ENCODE measurements at places on chromosomes 6 and 20.

- peak; percentile 82 for DNase-seq
Measured at GRCh38 chr6:134630508-134631121, 312.7 kb upstream of the SGK1 start.

DNA sequence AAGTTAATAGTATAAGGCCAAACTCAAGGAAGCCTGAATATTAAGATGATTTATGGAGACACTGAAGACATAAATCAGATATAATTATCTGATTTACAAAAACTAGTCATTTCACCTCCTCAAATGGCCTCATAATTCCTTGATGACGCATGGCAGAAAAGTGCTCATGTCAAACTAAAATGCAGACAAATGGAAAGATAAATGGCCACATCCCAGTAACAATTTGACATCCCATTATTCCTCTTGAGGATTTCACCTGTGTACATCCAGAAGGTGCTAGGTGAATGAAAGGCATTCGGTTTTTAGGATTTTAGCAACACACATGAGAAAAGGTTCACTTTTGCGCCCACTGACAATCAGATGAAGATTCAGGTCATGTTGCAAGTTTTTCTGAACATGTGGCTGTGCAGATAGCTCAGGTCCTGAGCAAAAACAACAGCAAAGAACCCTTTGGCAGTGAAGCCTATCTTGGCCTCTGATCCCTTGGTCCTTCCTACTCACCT, 24.2 kb downstream of the SGK1 start:
- DNase-seq, result no peak

- no peak for DNase-seq
Measured at GRCh38 chr6:154937306-154938220, 57.6 kb upstream of the TIAM2 start.

- no peak for DNase-seq
Measured at GRCh38 chr6:85865420-85866369, 223.0 kb upstream of the SYNCRIP start.

- DNase-seq, result peak; percentile 47
Measured at GRCh38 chr6:27836783-27837624, 75.2 kb downstream of the OR2B2 start.

DNA sequence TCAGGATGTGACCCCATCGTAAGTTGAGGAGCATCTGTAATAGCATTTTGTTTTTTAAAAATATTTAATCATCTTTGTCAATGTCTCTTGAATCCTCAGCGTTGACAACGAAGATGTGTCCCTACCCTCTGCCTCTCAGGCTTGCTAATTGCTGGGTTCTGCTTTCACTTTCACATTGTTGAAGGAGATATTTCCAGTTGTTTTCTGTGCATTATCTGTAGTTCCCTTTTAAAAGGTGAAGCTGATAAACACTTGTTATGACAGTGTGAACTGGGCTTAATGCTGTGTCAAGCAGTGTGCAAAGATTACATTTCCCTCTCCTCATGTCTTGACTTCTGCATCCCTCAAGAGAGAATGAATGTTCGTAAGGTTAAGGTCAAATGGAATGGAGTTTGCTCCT, 54.9 kb downstream of the CSE1L start:
- DNase-seq, result peak; percentile 20

GRCh38 chr20:9999645-10000044, 35.1 kb upstream of the ANKEF1 start:
- DNase-seq, result peak; percentile 53

DNA sequence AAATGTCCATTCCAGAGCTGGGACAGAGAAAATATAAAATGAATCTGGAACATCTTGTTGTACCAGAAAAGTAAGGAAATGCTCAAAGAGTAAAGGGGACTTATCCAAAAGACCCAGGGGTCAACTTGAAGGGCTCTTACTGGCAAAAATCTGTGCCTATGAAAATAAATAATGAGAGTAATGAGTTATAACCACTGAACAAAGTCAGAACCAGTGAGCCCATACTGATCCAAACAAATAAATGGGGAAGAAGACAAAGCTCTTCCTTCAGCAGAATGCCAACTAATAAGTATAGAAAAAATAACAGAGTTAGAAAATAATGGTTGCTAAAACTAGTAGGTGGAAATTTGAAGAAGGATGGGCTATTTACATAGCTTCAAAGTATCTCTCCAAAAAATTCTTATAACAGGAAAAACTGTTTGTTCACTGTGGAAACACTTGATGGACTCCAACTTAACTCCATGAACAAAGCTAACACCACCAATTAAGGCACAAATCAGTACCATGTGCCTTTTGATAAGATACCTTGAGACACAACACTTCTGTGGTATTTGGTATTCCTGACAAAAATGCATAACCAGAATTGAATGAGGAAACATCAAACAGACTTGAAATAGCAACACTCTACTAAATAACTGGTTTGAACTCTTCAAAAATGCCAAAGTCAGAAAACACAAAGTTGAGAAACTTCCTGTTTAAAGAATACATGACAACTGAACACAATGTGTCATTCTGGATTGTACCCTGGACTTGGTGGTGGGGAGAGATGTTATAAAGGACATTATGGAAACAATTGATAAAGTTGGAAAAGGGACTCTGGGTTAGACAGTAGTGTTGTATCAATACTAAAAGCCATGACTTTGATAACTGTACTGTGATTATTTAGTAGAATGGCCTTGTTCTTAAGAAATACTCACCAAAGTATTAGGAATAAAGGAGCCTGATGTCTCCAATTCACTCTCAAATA, 197.5 kb downstream of the ISM1 start:
- DNase-seq, result peak; percentile 73

DNA sequence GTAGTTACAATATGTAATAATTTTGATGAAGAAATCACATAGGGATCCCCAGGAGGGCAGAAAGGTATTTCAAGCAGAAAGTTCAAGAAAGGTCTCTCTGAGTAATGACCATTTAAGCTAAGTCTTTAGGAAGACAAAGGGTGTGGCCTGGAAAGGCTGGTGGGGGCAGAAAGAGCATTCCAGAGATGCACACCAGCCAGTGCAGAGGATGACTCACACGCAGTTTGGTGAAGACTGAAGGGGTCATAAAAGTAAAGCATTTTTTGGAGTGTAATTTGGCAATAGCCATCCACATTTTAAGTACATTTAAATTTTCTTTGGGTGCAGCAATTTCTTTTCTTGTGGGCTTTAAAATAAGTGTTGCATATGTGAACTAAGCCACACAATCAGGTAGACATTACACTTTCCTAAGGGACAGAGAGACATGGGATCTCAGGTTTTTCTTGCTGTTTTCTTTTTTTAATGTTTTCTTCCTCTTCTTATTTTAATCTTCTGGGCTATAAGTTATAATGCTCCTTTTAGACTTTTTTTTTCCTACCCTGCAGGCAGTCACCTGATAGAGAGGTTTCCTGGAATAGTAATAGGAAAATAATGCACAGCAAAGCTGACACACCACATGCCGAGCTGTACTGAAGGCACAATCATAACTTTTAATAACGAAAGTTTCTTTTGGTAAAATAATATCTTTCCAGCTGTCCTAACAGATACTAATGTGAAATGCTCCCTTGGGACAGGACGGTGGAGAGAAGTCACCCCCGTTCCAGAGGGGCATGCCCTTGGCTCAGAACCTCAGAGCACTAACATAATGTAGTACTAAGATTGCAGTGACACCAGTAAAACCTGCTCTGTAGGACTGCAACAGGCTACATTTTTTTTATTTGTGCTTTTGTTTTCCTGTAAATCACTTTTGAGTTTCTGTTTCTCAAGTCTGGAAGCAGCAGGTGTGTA, 49.6 kb upstream of the PTPRK start:
- DNase-seq, result no peak

GRCh38 chr6:111173341-111173740, 86.0 kb downstream of the SLC16A10 start:
- no peak for DNase-seq

DNA sequence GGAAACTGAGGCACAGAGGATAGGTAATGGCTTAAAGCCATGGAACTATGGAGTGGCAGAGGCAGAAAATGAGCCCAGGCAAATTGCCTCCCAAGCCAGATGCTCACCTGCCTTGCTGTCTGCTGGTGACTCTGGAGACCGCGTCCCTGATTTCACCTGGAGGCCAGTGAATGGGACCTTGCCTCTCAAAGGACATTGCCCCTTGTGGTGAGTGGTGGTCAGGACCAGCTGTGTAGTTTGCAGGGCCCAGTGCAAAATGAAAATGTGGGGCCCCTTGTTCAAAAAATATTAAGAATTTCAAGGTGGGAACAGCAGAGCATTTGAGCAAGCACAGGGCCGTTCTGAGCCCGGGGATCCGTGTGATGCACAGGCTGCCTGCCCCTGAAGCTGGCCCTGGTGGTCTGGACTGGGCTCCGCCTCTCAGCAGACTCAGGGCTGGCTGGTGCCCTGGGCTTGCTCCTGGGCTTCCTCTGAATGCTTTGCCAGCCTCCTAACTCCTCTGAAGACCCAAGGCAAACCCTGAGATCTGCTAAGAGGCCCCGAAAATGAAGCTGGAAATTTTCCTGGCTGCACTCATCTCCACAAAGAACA, 19.8 kb upstream of the KCNG1 start:
- no peak for DNase-seq

DNA sequence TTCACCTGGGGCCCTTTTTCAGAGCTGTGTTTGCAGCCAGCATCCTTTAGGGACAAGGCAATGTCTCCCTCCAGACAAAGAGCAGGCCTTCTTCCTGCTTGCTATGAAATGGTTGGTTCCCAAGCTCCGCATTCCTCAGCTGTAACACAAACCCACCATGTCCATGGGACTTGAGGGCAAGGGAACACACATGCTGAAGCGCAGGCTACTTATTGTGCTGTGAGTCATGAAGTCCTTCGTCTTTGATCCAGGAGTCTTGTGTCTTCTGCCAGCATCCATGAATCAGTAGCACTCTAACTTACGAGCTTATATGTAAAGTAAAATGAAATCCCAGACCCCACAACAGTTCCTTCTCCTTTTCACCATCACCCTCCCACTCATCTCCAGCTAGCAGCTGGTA, 59.0 kb downstream of the ANKRD60 start:
- DNase-seq, result no peak

DNA sequence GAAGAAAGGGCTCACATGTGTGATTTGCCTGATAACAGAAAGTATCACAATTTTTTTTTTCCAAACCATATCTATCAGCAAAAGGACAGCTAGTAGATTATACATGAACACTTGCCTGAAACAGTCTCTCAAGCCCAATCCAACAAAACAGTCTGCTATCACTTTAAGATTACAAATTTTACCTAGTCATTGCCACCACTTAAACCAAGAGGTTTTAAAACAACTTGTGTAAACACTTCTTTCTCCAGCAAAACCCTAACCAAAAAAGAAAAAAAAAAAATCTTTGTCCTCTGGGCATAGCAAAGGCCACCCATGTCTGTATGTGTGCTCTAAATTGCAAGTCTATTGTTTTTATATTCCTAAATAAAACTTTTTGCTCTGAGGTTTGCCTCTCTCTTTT, 1568.4 kb downstream of the GRIK2 start:
- no peak for DNase-seq

DNA sequence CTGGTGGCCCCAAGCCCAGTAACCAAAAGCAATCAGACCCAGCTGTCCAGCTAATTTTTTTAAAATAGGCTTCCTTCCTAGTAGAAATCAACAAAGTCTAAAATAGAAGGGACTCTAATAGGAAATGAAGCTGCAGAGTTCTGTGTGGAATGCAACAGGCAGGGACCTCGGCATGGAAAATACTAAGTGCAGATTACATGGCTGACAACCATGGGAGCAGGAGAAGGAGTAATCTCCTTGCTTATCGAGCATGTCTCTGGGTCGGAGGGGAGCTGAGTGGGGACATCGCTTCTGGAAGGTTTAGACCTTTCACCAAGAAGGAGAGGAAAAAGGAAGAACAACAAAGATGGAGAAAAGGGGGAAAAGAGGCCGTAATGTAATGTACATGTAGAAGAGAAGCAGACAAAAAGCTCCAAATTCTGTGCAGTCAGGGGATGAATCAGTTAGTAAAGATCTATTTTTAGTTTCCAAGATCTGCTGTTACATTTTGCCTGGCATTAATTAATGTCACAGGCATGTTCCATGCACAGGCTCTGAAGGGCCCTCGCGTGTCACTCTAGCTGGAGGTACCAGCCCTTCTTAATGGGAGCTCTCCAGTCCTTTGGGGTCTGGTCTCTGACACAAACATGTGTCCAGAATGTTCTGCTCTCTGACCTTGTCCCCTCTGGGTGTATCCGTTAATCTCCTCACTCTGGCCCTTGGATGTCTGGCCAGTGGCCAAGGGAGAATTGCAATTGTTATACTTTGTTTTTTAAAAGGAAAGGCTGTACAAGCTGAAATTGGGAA, 16.6 kb upstream of the ZNF831 start:
- no peak for DNase-seq

DNA sequence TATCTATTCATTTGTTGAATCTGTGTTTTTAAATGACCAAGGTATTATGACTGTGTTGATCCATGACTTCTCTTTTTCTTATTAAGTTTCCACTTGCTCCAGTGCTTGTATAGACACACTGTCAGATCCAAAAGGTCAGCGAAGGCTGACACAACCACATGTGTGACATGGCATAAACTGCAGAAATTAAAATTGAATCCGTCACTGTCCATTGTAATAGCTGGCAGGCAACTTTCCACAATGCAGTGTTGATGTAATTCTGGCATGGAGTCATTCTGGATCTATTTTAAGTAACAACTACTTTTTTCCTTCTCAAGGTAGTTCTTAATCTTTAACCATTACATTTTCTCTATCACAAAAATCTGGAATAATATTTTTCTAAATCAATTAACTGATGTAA, 145.3 kb downstream of the AIG1 start:
- no peak for DNase-seq

GRCh38 chr6:56852260-56853010, 102.5 kb upstream of the BEND6 start:
- no peak for DNase-seq

- peak; percentile 58 for DNase-seq
Measured at GRCh38 chr6:37210313-37210968, 40.5 kb downstream of the PIM1 start.

GRCh38 chr20:53124803-53125202, 152.6 kb downstream of the TSHZ2 start:
- no peak for DNase-seq

DNA sequence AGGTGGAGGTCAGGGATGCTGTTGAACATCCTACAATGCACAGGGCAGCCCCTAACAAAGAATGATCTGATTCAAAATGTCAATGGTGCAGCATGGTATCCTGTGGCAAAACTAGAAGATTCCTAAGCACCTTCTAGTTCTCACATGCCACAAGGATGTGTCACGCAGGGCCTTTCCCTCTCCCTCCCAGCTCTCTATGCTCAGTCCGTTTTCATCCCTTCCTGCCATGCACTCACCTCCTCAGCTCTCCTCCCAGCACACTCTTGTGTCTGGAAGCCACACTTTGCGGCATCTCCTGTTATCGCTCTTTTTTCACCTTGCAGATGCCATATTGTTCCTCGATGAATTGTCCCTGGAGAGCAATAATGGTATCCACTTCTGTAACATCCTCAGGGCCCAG, 263.4 kb downstream of the CDC5L start:
- no peak for DNase-seq

- peak; percentile 71 for DNase-seq
Measured at GRCh38 chr6:35449287-35449881, 2.8 kb upstream of the FANCE start.
